ENCODE measurements at places on chromosomes 12 and 14.
A peak's percentile ranks its signal among the peaks of the same experiment; 100 is the strongest.

DNA sequence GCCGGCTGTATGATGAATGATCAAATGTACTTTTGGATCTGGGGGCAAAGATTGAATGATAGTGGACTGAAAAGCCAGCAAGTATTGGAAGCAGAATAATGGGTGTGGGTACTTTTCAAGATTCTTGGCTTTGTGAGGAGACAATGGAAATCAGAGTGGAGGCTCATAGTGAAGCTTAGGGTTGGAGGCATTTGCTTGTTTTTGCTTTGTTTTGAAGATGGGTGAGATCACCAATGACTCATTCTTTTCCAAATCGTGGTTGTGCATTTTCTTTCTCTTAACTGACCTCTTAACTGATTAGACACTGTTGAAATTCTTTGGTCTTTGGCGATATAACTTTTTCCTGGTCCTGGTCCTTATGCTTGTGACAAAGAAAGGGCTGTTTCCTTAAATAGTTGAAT lies 54.4 kb downstream of the PELI2 start:
- DNase-seq, result no peak

- DNase-seq, result no peak
These were observed 65.3 kb downstream of the KLHL28 start for GRCh38 chr14:44896275-44897040.

DNA sequence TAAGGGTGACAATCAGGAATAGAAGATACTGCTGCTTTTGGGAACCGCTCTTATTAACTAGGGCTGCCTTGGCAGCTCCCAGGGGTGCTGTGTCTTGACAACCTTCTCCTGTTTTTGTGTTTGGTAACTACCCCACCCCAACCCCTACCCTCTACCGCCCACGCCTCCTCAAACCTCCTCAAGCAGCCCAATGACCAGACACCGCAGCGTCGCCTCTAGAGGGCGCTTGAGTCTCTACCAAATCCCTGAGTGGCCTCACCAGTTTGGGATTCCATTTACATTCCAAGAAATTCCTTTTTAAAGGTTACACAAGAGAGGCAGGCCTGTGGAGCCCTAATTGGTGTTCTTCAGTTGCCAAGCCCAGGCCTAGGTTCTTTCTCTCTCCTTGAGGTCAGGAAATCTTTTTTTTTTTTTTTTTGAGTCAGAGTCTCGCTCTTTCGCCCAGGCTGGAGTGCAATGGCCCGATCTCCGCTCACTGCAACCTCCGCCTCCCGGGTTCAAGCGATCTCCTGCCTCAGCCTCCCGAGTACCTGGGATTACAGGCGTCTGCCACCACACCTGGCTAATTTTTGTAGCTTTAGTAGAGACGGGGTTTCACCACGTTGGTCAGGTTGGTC lies 72.4 kb upstream of the USP44 start:
- peak; percentile 59 for DNase-seq

DNA sequence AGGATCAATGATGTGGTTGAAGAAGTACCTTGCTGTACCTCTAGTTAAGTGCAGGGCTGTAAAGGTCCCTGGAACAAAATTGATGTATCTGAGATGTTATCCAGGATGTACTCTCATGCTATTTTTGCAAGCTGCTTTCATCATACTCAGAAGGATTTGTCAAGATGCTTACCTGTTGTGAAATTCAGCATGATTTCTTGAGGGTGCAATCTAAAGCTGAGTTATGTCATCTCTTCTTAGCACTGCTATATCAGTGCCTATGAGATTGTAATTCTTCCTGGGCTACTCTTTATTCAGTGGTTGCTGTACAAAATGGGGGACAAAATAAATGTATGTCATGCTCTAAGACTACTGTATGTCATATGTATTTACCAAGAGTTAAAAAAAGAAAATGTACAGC lies 340.7 kb upstream of the LMO3 start:
- no peak for DNase-seq

GRCh38 chr14:76811561-76811960 lies 1.1 kb downstream of the ANGEL1 start:
- DNase-seq, result no peak

GRCh38 chr14:85124631-85125290 lies 405.2 kb upstream of the FLRT2 start:
- DNase-seq, result no peak

DNA sequence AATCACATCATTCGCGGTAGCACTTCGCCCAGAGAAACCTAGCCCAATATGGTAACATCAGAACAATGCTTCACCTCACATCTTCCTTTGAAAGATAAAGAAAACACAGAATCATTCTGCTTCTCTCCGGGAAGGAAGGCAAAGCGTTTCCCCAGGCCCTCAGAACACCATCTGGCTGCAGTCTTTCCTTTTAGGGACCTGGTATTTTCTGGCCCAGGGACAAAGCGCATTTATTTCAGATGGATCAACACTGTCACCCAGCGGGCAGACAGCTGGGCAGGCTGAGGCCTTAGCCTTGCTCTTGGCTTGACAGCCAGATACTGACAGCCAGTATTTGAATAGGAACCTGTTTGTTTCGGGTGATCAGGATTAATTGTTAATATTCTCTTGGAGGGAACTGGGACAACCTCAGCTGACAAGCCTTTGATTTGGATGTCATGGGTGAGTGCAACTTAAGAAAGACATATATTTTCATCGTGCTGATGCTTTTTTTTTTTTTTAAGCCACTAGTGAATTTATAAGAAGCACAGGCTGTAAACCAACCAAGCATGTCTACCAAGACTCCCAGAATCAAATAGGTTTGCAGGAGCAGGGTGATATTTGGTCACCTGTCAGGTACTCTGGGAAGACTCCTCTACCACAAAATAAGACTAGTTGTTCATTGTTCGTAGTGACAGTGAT lies 118.9 kb downstream of the VEZT start:
- DNase-seq, result peak; percentile 86

DNA sequence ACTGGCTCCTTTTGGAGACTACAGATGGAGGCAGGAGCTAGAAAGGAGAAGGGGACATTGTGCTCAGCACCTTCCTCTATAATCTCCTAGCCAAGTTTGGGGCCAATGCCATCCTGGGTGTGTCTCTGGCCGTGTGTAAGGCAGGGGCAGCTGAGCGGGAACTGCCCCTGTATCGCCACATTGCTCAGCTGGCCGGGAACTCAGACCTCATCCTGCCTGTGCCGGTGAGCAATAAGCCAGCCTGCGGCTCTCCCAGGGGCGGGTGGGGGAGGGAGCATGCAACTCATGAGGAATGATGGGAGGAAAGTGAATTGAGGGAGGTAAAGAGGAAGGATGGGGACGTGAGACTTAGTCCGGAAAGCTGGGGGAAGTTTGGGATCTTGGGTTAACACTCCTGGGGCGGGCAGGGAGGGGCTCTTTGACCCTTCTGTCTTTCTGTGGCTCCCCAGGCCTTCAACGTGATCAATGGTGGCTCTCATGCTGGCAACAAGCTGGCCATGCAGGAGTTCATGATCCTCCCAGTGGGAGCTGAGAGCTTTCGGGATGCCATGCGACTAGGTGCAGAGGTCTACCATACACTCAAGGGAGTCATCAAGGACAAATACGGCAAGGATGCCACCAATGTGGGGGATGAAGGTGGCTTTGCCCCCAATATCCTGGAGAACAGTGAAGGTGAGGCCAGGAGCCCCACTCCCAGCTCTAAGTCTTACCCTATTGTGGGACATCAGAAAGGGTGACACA lies 3.3 kb downstream of the ENO2 start:
- no peak for DNase-seq

GRCh38 chr12:5856692-5857091 lies 88.4 kb downstream of the ANO2 start:
- DNase-seq, result no peak

DNA sequence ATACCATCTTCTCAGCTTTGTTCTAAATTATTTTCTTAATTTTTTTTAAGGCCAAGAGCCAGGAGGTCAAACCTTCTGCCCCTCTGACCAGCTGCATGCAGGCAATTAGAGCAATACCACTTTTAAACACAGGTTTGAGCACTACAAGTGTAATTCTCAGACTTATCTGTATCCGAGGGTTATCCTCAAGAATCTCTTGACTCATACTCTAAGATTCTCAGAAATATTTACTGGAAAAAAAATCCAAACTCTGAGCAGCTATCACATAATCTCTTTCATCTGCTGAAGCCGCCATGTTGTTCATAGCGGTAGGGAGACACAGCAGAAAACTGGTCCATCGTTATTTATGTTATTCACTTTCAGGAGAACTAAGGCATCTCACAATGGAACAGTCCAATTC lies 27.4 kb upstream of the PTHLH start:
- DNase-seq, result no peak

DNA sequence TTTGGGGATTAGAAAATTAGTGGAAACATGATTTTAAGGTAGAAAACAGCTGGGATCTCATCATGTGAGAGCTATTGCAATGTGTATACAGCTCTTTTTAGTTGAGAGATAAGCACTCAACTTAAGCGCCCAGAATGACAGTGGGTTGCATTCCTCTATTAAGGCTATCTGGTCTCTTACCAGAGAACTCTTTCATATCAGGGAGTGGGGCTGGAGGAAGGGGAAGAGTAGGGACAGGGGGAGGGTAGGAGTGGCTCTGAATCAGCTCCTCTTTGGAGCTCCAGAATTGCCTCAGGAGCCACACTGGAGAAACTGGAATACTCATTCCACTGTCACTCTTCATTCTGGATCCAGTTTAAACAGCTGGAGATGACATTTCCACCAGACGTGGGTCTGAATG lies 9.2 kb upstream of the PLEKHG3 start:
- DNase-seq, result no peak

GRCh38 chr12:117590999-117591398 lies 229.6 kb upstream of the NOS1 start:
- DNase-seq, result no peak

GRCh38 chr14:100575266-100575995 lies 11.8 kb downstream of the BEGAIN start:
- DNase-seq, result no peak

- no peak for DNase-seq
These were observed 34.9 kb upstream of the AEBP2 start for GRCh38 chr12:19404242-19404880.

- DNase-seq, result no peak
These were observed 2.9 kb downstream of the TMEM121 start for GRCh38 chr14:105529319-105529568.

GRCh38 chr14:21042918-21043317 lies 756 bp downstream of the RNASE7 start:
- no peak for DNase-seq

- no peak for DNase-seq
These were observed 967.9 kb downstream of the FSCB start for GRCh38 chr14:43539210-43539609.

DNA sequence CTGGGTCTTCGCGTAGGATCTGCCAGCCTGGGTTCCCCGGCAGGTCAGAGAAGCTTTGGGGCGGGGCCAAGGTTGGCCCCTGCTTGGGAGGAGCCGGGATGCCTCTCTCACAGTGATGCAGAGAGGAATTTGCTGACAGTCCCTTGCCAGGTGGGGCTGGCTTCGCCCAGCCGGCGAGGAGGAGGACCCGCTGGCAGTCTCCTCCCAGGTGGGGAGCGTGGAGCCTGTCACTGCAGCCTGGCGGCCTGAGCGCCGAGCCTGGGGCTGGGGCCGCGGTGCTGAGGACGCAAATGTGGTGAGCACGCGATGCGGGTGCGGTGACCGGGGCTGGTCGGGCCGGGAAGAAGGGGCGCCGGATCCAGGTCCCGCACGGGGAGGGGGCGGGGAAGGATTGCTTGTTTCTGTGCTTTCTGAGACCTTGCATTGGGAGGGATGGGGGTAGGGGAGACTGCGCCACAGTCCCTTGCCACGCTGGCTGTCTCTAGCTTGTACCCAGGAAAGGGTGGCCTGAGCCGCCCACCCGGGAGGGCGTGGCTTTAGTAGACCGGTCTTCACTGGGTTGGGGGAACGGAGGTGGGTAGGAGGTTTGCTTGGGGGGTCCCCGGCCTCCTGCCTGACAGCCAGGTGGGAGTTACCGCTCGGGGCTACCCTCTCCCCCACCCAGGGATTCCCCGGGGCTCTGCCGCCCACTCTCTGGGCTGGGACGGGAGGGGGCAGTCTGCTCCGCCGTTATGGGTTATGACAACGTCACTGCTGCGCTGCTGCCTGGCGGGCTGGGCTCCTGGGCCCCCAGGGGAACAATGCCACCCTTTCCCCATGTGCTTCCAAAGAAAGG lies at the start of gene TMEM63C:
Gene TMEM63C (plus strand): TSS at position 196 of the 835 bp plus-strand sequence. CDS start 37,016 bp downstream, outside the sequence.
- DNase-seq, result peak; percentile 93

DNA sequence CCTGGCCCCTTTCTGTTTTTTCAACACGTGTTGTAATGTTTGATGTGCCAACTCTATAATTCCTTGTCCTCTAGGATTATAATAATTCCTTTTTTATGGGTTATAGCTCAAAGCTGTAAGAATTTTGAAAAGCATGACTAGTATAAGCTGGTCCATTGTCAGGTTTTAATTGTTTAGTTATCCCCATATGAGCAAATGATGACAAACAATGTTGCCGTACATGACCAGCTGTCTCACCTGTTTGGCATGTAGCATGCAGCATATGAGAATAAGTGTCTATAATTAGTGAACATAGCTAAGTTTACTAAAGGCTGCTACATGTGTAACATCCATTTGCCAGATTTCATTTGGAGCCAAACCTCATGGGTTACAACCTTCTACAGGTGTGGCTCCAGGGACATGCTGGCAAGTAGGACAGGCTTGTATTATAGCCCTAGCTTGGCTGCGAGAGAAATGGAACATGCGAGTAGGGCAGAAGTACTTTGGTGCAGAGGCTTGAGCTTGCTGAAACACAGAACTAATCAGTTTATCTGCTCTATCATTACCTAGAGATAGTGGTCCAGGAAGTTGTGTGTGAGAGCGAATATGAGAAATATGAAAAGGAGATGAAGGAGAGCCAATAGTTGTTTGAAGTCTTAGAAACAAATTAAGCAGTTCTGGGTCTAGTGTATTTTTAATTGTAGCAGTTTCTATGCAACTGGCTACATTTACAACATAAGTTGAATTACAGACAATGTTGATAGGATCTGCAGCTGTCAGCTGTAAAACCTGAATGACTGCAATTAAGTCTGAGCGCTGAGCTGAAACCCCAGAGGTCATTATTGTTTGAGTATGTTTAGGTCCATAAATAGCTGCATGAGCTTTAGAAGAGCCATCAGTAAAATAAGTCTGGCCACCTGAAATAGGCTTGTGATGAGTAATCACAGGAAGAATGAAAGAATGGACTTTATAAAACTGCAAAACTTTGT lies 22.6 kb upstream of the MAPKAPK5 start:
- peak; percentile 66 for DNase-seq

DNA sequence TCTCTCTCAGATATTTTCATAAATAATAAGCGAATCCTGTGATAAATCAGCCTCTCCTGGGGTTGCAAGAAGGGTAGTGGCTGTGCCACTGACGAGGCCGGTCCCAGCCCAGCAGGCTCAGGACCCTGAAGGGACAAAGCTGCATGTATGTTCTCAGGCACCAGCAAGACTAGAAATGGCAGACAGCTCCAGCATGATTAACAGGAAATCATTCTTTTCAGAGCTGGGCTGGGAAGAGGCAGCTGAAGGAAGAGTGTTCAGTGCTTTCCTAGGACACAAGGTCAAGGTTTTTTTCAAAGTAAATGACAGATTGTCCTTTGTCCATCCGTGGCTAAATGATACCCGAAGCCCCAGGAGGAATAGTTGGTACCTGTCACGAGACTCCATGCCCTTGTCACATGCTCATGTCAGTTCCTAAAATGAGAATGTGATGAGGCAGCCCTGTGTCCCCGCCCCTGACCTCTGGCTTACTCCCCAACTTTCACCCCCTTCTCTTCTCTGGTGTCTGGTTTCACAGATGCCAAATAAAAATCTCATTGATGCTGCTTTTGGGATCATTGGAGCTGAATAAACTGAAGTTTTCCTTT lies 65.1 kb downstream of the PPP1R36 start:
- DNase-seq, result no peak

GRCh38 chr14:92579244-92579936 lies 65.8 kb downstream of the RIN3 start:
- no peak for DNase-seq

Measured in NCI-H510A treated with DMSO at 0.1 percent for 48 hours (cell line).